ENCODE measurements at places on chromosomes 3 and 15.

- DNase-seq, result no peak
Observed at GRCh38 chr3:143585720-143586456, 262.4 kb downstream of the SLC9A9 start.

GRCh38 chr3:172562871-172563865 is 39.9 kb upstream of the TNFSF10 start:
- DNase-seq, result no peak

- DNase-seq, result no peak
Observed at GRCh38 chr3:171842864-171843518, at the start of gene TMEM212. Gene TMEM212, plus strand, starts transcription at chr3:171843349. Its CDS starts 35 bp downstream, at chr3:171843384.

DNA sequence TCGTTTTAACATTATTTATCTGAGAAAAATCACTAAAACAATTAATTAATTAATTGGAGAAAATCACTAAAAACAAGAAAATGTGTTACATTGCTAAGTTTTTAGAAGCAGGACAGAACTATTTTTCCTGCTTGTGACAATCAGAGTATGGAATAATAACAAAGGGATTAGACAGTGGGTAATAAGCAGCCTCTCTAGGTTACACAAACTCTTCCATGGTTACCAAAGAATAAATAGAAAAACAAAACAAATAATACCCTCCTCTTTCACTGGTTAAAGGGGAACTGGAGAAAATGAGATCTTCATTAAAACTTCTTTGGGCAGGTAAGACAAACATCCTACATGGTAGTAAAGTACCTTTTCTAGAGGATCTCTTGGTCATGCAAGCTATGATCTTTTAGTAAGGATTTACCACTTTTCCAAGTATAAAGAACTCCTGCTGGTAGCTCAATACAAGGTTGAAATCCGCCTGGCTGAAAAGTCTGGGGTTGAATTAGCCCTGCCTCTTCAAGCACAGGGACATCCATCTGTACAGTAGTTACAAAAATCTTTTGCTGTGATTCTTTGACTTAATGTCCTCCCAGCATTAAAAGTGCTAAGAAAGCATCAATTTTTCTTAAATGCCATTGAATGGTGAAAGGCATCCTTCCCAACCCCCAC is 2.5 kb upstream of the PLCH1 start:
- DNase-seq, result no peak

- DNase-seq, result no peak
Observed at GRCh38 chr3:176141837-176142236, 1055.4 kb downstream of the TBL1XR1 start.

GRCh38 chr3:192307631-192308030 is 419.7 kb downstream of the FGF12 start:
- no peak for DNase-seq

- no peak for DNase-seq
Observed at GRCh38 chr15:97076011-97076410, 745.5 kb downstream of the NR2F2 start.

- DNase-seq, result peak; percentile 64
Observed at GRCh38 chr3:14124223-14124614, 451 bp downstream of the CHCHD4 start.

GRCh38 chr15:79168922-79169456 is 78.4 kb upstream of the RASGRF1 start:
- DNase-seq, result no peak

DNA sequence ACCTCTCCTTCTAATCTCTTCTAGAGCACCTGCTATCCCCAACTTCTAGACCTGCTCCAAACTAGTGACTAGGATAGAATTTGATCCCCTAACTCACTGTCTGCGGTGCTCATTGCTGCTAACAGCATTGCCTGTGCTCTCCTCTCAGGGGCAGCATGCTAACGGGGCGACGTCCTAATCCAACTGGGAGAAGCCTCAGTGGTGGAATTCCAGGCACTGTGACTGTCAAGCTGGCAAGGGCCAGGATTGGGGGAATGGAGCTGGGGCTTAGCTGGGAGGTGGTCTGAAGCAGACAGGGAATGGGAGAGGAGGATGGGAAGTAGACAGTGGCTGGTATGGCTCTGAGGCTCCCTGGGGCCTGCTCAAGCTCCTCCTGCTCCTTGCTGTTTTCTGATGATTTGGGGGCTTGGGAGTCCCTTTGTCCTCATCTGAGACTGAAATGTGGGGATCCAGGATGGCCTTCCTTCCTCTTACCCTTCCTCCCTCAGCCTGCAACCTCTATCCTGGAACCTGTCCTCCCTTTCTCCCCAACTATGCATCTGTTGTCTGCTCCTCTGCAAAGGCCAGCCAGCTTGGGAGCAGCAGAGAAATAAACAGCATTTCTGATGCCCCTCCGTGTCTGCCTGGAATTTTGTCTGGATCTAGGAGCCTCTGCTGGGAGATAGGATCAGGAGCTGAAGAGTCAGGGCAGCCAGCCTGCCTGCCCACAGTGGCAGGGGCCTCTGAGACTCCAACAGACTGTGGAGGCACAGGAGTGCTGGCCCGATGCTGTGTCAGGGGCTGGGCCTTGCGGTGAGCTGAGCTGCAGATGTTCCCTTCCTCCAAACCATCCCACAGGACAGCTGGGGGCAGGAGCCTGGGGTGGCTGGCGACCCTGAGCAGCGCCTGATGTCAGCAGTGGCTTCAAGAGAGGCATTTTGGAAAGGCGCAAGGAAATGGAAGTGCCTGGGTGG is 3.0 kb downstream of the ISLR start:
- no peak for DNase-seq

- DNase-seq, result no peak
Observed at GRCh38 chr3:74122281-74122680, 492.2 kb downstream of the CNTN3 start.

DNA sequence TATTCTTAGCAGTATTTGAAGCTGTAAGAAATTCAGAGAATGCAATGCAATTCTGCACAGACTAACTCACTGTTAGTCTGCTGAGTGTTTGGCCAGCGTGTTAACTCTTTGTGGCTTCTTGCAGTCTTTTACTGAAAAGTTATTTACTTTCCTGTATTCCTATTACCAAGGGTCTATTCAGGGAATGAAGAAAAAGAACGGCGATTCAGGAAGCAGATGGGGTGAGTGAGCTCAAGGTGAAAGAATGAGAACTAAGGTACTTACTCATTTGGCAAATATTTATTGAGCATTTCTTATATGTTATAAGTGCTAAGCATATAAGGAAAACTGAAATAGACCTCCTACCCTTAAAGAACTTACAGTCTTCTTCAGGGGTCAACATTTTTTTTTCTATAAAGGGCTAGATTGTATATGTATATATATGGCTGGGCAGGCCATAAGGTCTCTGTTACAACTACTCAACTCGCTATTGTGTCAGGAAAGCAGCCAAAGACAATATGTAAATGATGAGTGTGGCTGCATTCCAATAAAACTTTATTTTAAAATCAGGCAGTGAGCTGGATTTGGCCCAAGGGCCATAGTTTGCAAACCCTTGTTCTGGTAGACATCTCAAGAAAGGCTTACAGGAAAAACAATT is 271.9 kb upstream of the GADL1 start:
- no peak for DNase-seq

DNA sequence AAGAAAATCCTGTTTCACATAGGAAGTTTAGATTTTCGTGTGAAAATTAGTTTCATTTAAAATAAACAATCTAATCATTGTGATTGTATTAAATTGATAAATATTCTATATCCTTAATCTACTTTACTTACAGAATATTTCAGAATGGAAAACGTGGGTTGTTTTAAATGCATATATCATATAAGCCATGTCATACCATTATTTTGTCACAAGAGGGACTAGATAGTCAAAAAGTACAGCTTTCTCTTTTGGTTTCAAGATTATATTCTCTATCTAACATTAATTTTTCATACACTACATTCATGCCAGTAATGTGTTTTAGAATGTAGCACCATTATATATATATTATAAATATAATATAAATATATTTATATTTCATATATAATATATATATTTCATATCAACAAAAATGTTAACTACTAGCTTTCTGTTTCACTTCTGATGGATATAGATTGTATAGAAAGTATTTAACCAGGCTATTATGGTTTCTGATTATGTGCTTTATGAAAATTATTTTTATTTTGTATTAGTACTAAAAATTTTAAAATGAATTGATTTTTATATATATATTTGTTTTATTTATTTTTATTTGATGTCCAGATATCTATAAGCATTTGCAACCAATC is 45.3 kb downstream of the OSTN start:
- no peak for DNase-seq

DNA sequence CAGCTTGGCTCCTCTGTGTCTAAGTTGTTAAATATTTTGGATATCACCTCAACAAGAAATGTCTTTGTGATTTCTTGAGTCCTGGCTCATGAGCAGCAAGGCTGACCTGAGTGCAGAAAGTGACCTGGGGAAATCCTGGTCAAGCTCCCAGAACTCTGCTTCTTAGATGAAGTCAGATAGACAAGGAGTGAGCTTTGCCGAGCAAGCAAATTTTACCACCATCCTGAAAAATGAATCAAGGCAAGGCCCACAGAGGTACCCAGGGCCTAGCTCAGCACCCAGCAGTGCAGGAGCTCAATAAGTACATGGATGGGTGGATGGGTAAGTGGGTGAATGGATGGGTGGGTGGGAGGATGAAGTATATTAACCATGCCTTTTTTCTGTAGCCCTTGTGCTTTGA is 291.8 kb downstream of the UACA start:
- DNase-seq, result no peak

DNA sequence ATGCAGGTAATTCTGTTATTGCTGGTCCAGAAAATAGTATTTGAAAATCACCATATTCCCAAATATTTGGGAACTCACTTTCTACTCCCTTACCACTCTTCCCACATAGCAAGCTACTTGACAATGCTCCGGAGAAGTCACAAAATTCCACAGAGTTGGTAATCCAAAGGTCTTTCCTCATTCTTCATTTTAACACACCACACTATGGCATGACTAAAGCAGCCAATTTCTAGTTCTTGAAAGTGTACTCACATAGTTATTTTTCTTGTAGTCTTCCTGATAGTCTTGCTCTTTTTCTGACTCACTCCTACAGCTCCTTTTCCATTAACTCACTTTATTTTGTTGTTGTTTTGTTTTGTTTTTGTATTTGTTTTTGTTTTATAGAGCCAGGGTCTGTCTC is 67.2 kb downstream of the MYO9A start:
- no peak for DNase-seq

DNA sequence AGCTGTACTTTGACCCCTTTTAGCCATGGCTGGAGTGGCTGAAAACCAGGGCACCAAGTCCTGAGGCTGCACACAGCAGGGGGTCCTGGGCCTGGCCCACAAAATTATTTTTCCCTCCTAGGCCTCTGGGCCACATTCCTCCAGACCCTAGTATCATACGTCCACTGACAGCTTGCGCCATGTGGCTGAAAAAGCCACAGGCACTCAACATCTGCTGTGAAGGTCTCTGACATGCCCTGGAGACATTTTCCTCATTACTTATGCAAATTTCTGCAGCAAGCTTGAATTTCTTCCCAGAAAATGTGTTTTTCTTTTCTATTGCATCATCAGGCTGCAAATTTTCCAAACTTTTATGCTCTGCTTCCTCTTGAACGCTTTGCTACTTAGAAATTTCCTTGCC is 239.0 kb downstream of the SQOR start:
- DNase-seq, result no peak

- no peak for DNase-seq
Observed at GRCh38 chr3:106332884-106333283, 464.1 kb upstream of the CBLB start.

DNA sequence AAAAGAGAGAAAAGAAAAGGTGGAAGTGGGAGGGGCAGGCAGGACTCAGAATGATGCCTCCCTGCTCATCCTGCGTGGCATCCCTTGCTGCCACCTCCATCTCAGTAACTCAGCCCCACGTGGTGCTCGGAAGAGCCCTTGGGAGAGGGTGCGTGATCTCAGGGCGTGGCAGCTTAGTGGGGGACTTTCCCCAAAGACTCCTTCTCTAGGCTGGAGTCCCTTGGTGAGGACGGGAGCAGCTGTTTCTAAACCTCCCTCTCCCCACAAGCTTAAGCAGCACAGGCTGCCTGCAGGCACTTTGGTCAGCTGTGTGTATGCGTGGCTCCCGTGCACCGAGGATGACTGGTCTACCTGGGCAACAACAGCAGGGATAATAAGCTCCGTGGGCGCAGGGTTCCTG is 7.4 kb upstream of the ANPEP start:
- DNase-seq, result no peak

DNA sequence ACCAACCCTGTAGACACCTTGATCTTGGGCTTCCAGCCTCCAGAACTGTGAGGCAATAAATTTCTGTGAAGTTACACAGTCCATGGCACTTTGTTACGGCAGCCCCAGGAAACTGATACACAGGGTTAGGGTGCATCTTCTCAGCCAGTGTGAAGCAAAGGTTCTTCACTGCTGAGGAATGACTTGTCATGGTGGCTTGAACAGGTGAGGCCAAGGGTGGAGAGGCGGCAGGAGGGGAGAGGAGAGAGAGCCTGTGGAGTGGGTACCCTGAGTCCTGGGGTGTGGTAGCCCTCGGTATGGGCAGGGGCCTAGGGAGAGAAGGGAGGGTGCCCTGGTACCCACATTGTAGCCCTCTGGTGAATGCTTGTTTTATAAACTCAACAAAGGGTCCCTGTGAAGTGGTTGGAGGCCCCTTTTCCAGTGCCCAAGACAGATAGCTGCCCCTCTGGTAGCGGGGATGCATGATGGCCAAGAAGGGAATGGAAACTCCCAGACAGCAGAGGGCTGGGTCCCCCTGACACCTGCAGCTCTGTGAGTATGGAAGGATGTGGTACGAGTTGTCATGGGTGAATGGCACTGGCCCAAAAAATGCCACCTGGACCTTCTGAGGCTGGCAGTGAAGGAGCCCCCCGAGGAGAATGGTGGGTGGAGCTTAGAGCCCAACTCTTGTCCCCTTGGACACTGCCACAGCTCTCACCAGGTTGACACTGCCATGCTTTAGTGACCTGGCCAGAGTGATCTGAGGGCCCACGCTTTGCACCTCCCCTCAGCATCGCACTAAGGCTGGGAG is 49.6 kb downstream of the SPSB4 start:
- no peak for DNase-seq

GRCh38 chr3:87260270-87260669 is 16.1 kb downstream of the POU1F1 start:
- peak; percentile 15 for DNase-seq

DNA sequence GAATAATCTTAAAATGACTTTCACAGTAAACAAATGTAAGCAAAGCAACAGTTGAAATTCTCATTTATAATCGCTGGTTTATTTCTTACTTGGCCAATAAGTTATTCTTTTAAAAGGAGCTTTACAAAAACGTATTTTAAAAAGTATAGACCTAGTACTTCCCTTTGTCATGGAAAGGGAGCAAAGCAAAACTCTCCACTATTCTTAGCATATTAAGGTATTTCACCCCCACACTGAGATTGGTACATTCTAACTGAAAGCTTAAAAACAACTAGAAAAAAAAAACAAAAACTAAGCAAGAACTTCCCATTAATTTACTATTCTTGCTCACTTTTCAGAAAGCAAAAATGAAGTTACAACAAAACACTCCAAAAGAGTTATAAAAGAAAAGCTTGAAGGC is 1.5 kb downstream of the ATG3 start:
- no peak for DNase-seq
